Activated CD4-positive, alpha-beta T cell treated with anti-CD3 and anti-CD28 coated beads for 48 hours (primary cell): ENCODE measurements at places on chromosomes 6 and 20.

GRCh38 chr6:44249082-44249748 is 2.3 kb downstream of the HSP90AB1 start:
- no peak for DNase-seq

- DNase-seq: no peak
Observed at GRCh38 chr20:57680131-57680716, 29.6 kb downstream of the PMEPA1 start.

- DNase-seq: no peak
Observed at GRCh38 chr6:18784794-18785193, 397.6 kb downstream of the RNF144B start.

- DNase-seq: no peak
Observed at GRCh38 chr6:55835220-55835619, 40.2 kb downstream of the BMP5 start.

- no peak for DNase-seq
Observed at GRCh38 chr20:49657118-49657901, 56.4 kb downstream of the B4GALT5 start.

- DNase-seq: no peak
Observed at GRCh38 chr6:146550911-146551310, 7.3 kb downstream of the RAB32 start.

DNA sequence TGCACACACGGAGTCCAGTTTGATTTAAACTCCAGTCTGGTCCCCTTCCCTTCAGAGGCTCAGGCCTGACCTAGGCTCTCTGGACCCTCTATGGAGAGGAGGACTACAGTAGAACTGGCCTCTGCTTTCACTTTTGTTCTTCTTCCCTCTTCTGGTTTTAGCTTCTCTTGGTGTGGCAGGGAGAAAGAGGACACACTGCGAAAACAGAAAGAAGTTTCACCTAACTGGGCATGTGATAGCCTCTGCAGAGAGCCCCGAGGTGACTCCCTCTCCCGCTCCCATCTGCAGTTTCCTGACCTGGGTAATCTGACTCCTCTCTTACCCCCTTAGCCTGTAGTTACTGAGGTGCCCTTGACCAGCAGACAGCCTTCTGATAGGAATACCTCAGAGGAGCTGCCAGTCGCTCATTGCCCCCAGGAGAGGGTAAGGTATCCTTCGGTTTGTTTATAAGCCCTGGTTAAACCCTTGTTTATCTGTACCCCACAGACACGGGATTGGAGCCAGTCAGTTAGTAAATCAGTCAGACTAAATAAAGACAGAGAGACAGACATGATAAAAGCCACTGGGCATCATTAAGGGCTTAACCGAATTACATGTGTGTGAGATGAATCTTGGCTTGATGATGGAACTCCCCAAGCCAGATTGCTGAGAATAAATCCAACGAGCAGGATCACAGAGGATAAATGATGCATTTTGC is 12.0 kb upstream of the DTNBP1 start:
- DNase-seq: no peak

DNA sequence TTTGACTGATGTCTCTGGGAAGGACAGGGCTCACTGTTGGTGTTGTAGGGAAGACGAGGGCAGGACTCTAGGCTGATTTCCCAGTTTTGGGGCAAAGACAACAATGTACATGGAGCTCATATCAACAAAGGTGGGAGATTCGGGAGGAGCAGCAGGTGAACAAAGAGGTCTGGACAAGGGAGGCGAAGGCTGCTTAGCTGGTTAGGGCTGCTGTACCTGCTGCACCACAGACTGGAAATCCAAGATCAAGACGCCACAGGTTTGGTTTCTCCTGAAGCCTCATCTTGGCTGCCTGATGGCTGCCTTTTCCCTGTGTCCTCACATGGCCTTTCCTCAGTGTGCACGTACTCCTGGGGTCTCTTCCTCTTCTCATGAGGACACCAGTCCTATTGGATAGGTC is 287.2 kb downstream of the FOXC1 start:
- DNase-seq: no peak

- no peak for DNase-seq
Observed at GRCh38 chr6:22926790-22927354, 357.5 kb downstream of the HDGFL1 start.

DNA sequence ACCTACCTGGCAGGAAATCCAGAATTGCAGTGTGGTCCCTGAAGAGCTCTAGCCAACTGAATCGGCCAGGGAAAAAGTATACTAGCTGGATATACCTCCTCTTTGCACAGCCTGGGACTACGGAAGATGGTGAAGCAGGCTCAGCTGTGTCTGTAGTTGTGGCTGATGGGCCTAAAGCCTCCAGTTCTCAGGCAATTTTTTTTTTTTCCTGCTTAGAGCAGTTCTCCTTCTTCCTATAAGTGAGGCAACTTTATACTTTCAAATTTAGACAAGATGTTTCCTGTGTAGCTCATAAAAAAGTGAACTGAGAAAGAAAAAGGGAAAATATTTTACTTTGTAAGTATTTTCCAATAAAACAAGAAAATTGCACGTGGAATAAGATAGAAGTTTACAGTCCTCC is 172.9 kb downstream of the CARMIL1 start:
- no peak for DNase-seq
